ENCODE measurements at places on chromosomes 7 and 10. TPM values are rescaled to one million over a fixed set of nuclear protein-coding genes. Genes with fewer than 3 reads are reported as not detected.

GRCh38 chr10:71608819-71609768 is 110.5 kb downstream of the C10orf105 start:
- DNase-seq = peak; percentile 38

DNA sequence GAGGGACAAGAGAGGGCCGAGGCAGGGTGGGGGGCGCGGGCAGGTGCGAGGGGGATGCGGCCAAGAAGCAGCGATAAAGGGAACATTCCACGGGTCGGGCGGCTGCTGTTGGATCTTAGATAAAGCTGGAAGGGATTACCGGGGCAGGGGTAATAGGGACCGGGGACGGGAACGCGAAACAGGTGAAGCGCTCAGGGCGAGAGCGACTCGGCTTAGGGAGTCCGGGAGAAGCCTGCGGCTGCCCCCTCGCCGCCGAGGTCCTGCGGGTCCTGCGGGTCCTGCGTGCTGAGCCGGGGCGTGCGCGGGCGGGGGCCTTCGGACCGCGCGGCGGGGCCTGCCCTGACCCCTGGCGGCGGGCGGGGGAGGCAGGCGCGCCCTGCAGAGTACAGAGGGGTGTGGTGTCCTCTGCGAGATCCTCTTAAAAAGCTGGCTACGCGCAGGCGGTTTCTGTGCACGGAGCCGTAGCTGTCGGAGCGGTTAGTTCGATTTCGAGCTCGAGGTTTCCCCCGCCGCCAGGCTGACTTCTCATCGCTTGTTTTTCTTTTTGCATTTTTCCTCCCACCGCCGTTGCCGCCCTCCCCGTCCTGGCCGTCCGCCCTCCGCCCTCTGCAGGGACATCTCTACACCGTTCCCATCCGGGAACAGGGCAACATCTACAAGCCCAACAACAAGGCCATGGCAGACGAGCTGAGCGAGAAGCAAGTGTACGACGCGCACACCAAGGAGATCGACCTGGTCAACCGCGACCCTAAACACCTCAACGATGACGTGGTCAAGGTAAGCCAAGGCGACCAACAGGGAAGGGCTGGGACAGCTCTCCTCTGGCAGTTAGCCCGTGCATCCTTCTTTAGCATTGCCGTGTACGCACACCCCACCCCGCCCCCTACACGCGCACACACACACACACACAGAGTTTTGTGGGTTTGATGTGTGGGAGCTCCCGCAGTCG is 1.4 kb downstream of the CAV1 start:
- peak; percentile 11 for DNase-seq

DNA sequence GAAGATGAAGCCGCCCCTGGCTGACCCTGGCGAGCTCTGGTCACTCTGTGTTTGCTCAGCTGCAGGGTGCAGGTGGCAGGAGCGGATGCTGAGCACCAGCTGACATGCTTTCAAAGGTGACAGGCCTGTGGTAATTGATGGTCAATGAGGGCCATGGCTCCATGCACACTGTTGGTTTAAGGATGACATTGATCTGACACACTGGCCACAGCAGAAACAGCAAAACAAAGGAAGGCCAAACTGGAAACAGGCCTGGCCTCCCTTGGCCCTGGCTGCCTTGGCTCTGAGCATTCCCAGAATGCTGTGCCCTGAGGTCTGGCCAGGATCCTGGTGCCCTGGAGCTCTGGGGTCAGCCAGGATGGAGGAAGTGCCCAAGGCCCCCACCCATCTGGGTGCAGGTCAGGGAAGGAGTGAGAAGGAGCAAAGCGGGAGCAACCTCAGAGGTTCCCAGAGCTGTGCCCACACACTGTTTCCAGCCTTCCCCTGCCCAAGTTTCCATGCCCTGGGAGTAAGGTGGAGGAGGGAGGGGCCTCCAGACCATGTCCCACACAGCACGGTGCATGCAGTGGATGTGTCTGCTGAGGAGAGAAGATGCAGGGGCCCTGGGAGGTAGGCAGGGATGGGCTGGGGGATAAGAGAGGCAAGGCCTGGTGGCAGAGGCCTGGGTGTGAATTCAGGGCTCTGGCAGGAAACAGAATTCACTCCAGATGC is 302.2 kb downstream of the RPS24 start:
- DNase-seq = peak; percentile 51

UPK3B gene
- total RNA-seq = 5.1 TPM

DNA sequence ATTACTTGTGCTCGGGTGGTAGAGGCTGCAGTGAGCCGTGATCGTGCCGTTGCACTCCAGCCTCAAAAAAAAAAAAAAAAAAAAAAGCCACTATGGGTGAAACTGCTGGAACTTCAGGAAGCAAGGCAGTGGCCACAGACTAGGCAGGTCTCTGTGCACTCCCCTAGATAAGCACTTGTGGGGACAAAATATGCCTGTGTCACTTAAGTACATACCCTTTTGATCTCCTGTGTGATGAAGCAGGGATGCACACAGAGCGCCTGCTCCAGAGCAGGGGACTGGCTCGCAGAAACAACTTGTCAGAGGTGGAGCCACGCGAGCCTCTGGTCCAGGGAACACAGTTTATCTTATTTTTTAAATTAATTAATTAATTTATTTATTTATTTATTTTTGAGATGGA is 42.9 kb upstream of the PSAP start:
- DNase-seq = no peak

PSPH gene
- 5.8 TPM for total RNA-seq

- no peak for DNase-seq
Measured at GRCh38 chr10:6018422-6018821, 41.1 kb upstream of the IL15RA start.

DNA sequence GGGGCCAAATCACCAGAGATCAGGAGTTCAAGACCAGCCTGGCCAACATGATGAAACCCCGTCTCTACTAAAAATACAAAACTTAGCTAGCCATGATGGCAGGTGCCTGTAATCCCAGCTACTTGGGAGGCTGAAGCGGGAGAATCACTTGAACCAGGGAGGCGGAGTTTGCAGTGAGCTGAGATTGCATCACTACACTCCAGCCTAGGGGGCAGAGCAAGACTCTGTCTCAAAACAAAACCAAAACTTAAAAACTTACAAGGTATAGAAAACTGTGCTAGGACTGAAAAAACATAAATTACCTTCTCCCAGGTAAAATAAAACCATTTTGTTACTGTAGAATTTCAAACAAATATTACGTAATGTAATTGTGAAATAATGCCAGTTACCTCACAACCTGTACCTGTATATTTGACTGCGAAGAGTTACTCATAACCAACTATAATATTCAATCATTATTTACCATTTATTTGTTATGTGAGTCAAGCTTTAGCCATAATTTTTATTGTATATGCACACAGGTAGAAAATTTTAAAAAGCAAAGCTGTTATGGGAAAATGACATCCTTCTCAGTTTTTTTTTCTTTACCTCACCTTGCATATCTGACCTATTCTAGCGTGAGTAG is 180.9 kb downstream of the SEMA3A start:
- no peak for DNase-seq

DNA sequence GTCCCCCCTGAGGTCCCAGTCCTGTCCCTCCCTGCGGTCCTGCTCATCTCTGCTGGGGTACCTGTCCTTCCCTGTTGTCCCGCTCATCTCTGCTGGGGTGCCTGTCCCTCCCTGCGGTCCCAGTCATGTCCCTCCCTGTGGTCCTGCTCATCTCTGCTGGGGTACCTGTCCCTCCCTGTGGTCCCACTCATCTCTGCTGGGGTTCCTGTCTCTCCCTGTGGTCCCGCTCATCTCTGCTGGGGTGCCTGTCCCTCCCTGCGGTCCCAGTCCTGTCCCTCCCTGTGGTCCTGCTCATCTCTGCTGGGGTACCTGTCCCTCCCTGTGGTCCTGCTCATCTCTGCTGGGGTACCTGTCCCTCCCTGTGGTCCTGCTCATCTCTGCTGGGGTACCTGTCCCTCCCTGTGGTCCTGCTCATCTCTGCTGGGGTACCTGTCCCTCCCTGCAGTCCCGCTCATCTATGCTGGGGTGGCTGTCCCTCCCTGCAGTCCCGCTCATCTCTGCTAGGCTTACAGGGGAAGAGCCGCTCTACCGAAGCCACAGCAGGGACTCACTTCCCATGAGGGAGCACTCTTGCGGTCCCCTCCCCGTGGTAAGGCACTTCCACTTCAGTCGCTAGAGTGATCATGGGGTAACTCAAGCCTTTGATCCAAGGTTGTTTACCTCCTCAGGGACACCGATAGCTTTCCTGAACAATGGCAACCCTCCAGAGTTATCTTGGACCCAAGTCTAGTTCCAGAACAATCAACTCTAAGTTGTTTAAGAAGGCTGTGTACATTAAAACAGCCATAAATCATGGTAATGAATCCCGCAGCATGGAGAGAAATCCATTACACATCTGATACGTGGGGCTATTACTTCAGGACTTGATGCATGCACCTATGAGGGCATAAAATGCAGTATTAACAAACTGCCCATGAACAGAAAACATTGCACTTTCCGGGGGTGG is 46.8 kb upstream of the MNX1 start:
- DNase-seq = no peak

- DNase-seq = no peak
Measured at GRCh38 chr7:124566583-124566982, 199.0 kb downstream of the GPR37 start.

DNA sequence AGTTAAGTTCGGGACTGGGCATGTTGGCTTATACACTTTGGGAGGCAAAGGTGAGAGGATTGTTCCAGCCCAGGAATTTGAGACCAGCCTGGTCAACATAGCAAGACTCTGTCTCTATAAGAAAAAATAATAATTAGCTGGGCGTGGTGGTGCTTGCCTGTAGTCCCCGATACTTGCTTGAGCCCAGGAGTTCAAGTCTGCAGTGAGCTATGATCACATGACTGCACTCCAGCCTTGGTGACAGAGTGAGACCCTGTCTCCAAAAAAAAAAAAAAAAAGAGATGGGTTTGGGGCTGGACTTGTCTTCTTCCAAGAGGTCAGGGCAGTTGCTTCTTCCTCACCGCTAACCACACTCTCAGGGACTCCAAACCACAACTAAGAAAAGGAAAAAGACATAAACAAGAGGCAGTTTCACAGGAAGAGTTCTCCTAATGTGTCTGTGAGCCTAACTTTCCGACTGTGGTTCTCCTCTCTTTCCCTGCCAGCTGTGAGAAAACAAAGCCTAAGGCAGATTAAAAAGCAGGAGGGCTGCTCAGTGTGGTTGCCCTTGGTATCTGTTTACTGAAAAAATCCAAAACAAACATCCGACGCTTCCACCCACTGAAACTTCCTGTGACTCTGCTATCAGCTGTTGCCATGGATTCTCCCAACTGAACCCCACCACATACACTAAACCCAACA is 2.4 kb upstream of the SERPINE1 start:
- DNase-seq = no peak

DNA sequence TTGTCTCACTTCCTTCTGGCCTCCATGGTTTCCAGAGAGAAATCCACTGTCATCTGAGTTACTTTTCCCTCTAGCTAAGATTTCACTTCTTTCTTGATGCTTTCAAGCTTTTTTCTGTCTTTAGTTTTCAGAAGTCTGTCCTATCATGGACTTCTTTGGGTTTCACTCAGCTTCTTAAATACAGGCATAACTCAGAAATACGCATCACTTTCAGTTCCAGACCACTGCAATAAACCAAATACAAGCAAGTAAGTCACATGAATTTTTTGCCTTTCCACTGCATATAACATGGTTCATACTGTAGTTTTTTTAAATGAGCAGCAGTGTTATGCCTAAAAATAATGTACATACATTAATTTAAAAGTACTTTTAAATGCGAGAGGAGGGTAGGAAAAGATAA is 48.7 kb downstream of the STK17A start:
- no peak for DNase-seq

DNA sequence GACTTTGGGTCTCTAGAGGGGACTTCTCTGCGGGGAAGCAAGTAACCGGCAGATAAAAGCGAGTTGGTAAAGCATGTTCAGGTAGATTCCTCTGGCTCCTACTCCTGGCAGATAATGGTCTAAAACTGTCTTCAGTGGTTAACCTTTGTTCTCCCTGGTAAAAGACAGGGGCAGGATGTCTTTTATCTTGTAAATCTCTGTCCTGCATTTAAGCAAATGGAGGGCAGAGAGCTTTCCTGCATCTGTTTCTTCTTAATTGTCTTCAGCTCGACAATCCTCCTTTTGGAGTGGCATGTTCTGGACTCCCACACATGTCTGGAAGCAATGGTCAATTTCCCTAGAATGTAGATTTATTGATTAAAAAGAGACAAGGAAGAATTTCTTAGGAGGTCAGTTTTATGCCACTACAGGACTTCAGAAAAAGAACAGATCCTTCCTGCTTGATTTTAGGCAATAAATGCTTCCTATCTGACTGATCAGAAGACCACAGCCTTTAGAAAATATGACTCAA is 16.6 kb downstream of the C7orf33 start:
- DNase-seq = no peak

FEZF1 gene
- total RNA-seq = not detected

GRCh38 chr10:133131053-133131452 is 29.0 kb upstream of the KNDC1 start:
- no peak for DNase-seq

- no peak for DNase-seq
Measured at GRCh38 chr10:95290461-95291364, at the start of gene PDLIM1. Gene PDLIM1, minus strand, starts transcription at chr10:95291003. Its CDS starts 88 bp downstream, at chr10:95290915.

DNA sequence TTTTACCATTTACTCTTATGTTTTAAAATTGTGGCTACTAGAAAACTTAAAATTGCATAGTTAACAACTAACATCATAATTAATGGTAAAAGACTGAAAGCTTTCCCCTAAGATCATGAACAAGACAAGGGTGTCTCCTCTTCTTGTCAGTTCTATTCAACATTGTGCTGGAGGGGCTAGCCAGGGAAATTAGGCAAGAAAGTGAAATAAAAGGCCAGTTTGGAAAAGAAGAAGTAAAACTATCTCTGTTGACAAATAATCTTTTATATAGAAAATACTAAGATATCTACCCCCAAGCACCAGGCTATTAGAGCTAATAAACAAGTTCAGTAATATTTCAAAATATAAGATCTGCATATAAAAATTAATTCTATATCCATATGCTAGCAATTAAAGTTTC is 46.9 kb upstream of the MXI1 start:
- no peak for DNase-seq

DNA sequence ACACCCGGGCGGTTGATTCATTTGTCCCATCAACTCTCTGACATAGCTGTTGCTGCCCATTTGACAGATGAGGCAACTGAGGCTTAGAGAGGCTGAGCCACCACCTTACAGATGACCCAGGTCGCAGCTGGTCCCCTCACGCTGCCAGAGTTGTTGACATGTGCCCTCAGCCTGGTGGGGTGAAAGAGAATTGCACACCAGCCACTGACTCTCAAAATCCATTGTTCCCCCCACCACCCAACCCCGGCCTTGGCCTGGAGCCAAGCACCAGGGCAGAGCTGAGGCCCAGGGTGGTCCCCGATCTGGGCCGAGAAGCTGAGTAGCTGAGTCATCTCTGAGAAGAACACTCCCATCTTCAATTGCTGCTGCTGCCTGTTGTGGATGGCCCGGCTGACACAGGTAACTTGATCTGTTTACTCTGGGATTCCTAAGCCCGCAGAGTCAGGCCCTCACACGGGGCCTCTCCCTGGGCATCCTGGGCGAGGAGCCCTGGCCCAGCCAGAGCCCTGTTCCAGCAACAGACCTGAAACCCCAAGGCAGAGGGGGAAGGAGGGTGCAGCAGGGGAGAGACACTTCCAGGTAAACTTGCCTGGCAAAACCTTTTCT is 27.5 kb downstream of the PVRIG start:
- no peak for DNase-seq

ITIH2 gene
- total RNA-seq = not detected

GRCh38 chr7:22394739-22395138 is 37.8 kb upstream of the RAPGEF5 start:
- no peak for DNase-seq

TFR2 gene
- total RNA-seq = 0.35 TPM
